ENCODE measurements at places on chromosomes 3 and 15.
A peak's percentile ranks its signal among the peaks of the same experiment; 100 is the strongest.

DNA sequence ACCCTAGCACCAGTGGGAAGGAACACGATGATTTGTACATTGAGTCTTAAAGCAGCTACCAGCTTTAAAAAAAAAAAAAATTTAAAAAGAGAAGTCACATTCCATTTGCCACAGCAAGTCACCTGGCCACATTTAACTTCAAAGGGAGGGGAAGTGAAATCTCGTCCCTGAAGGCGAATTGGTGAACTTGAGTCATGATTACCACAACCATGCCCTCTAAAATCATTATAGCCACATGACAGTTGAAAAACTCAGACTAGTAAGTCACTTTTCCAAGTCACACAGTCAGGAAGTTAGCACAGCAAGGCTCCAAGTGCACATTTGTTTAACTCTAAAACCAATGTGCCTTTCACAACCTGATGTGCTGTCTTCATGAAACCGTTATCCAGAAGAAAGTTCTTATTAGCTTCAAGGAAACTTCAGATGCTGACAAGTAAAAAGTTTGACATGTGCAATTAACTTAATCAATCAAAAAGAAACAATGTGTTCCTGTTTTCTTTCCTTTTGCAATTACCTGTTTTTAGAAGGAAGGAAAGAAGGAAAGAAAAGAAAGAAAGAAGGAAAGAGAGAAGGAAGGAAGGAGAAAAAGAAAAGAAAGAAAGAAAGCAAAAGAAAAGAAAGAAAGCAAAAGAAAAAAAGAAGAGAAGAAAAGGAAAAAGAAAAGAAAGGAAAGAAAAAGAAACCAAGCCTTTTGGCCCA, 8.3 kb upstream of the THSD4 start:
- no peak for DNase-seq

GRCh38 chr15:76904461-76905012, 603 bp downstream of the SCAPER start:
- DNase-seq = peak; percentile 16

GRCh38 chr15:47688573-47689086, 28.7 kb upstream of the SEMA6D start:
- no peak for DNase-seq

DNA sequence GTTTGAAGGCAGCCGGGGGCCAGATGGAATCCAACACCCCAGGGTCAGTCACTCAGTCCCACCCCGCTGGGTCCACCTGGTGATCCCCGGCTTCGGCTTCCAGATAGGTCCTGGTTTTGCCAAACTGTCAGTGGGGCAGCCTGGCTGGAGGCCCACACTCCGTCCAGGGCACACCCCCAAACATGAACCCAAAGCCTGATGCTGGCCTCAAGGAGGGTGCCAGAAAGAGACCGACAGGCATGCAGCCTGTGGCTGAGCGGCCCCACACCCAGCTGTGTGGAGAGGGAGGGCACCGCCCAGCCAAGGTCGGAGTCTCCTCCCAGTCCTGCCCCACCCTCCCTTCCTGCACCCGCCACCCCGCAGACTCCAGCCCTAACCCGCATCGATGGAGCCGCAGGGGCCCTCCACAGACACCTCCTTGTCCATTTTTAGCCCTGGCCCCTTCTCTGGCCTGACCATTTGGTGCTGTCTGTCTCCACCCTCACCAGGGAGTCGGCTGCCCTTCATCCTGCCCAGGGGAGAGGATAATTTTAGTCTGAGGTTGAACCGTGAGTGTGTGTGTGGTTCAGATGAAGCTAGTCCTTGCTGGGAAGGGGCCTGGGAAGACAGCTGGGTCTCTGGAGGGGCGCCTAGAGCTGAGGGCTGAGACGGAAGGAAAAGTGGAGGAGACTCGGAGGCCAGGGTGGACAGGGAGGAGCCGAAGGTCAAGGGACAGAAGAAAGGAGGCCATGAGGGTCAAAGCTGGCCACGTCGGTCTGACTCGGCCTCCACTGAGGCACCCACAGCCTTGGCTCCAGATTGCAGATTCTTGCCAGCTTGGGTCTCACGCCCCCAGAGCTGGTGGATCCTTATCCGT, 23.1 kb downstream of the TNK2 start:
- no peak for DNase-seq

- no peak for DNase-seq
Observed at GRCh38 chr3:193530231-193531165, 24.2 kb downstream of the ATP13A4 start.

DNA sequence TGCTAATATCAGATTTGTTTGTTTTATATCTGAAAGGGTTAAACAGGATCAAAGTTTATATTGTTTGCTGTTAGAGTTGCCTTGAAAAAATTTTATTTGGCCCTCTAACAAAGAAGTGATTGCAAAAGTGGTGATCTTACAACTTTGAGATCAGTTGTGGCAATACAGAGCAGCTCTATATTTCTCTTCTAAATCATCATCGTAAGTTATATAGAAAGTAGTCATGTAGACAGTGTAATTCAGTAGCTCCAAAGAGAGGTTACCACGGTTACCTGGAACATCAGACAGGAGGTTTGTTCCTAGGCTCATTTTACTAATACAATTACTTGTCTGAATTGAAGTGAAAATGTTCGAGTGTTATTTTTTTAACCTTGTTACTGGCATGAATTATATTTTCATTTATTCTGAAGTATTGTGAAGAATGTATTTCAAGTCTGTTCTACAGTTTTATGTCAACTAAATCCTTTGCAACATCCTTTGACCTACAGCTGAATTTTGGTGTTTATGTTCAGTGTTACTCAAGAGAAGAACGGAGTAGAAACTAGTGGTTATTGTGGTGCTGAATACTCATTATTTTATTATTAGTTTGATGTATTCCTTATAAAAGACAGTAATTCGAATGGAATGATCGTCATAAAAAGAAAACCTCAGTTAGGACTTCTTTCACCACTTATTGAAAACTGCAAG, 214.2 kb downstream of the NAALADL2 start:
- DNase-seq = no peak

All from GM12891 (cell line).